ENCODE measurements at places on chromosomes 1 and 21.

- no peak for DNase-seq
Measured at GRCh38 chr1:53381790-53382401, 54.0 kb upstream of the LRP8 start.

DNA sequence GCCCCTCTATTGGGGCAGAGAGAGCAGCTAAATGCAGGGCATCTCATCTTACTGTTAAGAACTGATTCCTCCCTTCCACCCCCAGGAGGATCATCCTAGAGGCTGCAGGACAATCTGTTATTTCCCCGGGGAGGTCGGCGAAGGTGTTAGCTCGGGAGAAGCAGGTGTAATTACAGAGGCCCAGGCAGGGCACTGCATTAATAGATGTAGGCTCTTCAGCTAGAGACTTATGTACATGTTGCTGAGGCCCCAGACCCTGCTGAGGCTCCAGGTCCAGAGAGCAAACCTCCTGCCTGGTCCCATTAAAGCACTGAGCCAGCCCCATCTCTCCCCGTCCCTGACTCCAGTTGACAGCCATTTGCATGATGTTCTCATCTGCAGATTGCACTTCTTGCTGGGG is 320.3 kb upstream of the VAMP3 start:
- no peak for DNase-seq

DNA sequence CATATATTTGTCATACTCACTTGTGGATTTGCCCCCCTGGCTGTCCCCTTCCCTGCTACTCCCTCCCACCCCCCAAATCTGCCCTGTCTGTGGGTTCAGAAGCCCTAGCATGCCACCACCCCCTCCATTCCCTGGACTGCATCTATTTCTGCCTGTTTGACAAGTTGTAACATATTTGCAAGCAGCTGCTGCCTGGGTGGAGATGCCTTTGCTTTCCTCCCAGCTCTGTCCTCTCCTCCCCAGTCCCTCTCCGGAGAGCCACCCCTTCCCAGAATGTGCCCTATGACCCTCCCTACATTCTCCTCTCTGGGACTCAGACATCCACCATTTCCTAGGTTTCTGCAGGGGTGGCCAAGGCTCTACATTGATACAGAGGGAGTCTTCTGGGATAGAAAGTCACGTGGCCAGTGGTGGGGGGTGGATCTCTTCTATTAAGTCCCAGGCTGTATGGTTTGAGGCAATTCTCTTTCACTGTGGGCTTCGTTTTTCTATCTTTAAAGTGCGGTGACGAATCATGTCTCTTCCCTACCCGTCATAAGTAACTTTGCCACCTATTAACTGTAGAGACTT is 6.0 kb upstream of the MYOG start:
- no peak for DNase-seq

GRCh38 chr1:38964140-38964548 is 22.5 kb upstream of the RHBDL2 start:
- no peak for DNase-seq

DNA sequence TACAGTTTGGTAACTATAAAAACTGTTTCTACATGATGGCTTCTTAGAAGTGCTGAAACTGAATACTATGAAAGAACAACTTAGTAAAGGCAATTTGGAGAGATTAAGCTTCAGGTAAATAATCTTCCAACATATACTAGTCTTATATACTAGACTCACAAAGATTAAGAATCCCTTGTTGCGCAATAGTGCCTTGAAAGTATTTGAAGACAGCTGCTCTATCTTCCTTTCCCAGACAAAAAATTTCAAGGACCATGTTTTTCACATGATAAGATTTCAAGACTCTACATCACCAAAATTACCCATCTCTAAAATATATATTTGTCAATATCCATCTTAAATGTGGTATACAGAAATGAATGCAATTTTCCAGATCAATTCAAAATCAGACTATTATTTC is 37.7 kb upstream of the ASPM start:
- DNase-seq = no peak

DNA sequence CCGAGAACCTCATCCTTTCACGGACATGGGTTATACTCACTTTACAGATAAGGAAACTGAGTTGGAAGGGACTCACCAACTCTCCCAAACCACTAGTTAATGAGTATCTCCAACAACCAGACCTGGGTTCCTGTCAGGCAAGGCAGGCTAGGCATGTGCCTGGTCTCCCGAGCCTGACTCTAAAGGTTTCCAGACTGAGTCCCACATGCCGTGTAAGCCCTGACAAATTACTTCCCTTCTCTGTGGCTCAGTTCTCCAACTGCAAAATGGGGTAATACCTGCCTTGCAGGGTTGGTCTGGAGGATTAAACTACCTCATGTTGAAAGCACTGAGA is 34.3 kb downstream of the SSBP3 start:
- DNase-seq = no peak

DNA sequence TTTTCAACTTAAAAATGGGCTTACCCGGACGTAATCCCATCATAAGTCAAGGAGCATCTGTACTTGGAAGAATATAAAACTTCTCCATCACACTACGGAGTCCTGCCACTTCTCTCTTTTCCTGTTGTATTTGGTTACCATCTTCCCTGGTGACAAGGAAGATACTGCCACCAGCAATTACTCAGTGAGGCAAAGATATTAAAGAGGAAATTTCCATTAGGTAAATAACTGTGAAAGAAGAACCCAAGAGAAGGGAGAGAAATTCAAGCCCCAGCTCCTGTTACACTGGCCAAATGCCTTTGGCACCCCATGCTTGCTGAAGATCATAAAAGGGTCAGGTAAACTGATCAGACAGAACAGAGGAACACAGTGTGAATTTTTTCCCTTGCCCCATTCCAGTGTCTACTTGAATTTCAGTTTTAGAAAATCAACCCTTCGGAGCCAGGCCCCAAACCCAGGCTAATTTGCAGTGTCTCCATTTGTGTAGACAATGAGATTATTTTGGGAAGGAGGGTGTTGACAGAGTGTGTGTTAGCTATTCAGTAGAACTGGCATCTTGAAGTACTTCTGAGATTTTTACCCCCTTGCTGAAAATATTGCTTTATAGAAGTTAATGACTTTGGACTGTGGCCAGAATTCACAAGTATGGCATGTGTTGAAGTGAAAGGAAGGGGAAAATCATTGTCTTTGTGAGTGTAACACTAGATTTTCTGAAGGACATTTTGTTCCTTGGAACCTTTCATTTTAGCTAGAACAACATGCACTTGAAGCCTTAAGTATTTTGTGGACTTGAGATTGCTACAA is 167.1 kb downstream of the DHRS3 start:
- DNase-seq = no peak

DNA sequence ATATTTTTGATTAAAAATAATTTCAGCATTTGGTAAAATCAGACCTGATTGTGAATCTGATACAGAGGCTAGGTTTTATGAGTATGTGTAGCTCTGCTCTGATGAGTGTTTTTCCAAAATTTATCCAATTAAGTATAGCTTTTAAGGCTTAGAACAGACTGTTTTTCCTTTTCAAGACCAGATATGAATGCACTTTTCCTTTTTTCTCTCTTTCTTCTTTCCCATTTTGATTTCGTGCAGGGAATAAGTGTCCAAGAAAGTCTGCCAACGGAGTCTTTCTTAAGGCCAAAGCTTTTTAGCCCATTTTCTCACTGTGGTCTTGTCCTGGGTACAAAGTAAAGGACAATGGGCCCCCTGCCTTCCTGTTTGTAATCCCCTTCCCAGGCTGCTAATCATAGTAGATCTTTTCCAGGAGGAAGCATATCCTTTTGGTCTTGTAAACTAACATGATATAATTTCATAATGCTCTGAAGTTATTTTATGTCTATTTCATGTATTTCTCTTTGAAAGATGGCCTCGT is 2.9 kb downstream of the KIF1B start:
- no peak for DNase-seq

DNA sequence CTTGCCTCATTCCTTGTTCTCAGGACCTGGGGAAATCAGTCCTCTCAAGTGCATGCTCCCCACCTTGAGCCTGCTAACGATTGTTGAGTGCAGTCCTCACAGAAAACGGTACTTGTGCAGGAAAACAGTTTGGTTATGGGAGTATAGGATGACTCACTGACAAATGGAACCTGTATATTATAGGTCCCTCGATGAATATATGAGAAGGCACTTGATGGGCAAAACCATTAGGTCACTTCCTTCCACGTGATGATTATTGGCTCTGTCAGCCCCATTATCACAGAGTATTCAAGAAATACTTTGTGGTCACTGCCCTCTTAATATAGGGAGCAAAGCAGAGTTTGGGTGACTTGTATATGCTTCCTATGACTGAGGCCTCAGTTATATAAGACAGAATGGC is 6.2 kb downstream of the CCDC17 start:
- DNase-seq = no peak
